ENCODE measurements at places on chromosomes 13 and 19.

- no peak for DNase-seq
Observed at GRCh38 chr19:38082256-38083118, 141.5 kb downstream of the DPF1 start.

- DNase-seq, result no peak
Observed at GRCh38 chr19:13094771-13095392, 7.8 kb downstream of the LYL1 start.

DNA sequence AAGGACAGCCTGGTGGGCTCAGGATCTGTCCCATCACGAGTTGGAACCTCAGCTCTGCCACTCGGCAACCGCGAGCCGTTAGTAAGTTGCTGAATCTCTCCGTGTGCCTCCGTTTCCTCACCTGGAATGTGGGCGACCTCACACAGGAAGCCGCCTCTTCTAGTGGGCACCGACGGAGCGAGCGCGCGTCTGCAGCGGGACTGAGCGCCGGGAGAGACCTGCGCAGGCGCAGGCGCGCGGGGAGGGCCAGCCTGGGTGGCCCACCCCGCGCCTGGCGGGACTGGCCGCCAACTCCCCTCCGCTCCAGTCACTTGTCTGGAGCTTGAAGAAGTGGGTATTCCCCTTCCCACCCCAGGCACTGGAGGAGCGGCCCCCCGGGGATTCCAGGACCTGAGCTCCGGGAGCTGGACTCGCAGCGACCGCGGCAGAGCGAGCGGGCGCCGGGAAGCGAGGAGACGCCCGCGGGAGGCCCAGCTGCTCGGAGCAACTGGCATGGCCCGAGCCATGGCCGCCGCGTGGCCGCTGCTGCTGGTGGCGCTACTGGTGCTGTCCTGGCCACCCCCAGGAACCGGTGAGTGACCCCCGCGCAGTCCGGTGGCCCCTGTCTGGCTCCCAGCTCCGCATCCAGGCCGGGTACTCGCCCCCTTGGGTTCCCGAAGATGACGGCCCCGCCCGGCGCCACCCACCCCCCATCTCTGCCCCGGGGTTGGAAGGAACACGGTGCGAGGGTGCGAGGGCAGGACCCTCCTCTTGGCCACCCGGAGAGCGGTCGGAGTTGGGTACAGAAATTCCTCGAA is at the start of gene PVR:
Gene PVR (plus strand): TSS at position 306 of the 797 bp plus-strand sequence. CDS start 187 bp downstream, at position 493.
- peak; percentile 40 for DNase-seq

DNA sequence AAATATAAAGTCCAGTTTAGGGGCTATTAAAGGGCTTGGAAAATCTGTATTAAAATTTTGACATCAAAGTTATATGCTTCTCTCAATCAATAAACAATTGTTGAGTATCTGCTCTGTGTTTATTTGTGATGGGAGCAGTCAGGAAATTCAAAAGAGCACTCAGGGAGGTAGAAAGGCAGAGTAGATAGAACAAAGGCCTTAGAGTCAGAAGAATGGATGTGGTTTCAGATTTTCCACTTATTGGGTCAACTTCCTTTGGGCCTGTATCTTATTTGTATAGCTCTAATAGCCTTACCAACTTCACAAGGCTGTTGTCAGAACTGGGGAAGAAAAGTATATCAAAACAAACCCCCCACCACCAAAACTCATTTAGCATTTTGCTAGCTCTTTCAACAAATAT is 302.6 kb downstream of the SPRY2 start:
- DNase-seq, result no peak

DNA sequence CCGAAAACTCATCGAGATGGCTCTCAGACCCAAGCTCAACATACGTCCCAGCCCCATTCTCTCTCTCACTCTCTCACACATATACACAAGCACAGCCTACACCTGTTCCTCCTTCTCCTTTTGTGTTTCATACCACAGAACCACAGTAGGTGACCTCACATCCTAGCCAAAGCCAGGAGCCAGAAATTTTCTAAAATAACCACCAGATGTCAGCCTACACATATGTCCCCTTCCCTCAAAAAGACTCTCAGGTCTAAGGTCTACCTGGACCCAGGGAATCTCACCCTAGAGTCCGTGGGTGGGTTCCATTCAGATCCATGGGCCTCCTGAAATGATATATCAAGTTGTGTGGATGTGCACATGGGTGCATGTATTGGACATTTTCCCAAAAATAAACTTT is 104.2 kb upstream of the IPO5 start:
- DNase-seq, result no peak

Data from stimulated activated CD4-positive, alpha-beta T cell treated with anti-CD3 and anti-CD28 coated beads, Interleukin-2, amount 100 ng/mL, for 48 hours (primary cell).